Fibroblast of the conjunctiva (primary cell): ENCODE measurements at places on chromosomes 5 and 9.

GRCh38 chr5:12934722-12935121 lies 1009.8 kb downstream of the DNAH5 start:
- no peak for DNase-seq

- DNase-seq: no peak
These were observed 4.6 kb upstream of the ZNF608 start for GRCh38 chr5:124751031-124751430.

GRCh38 chr5:79936002-79936645 lies 54.9 kb downstream of the MTX3 start:
- DNase-seq: peak; percentile 43

- DNase-seq: peak; percentile 73
These were observed 196.2 kb downstream of the DTWD2 start for GRCh38 chr5:118791926-118792734.

- peak; percentile 31 for DNase-seq
These were observed 5.6 kb downstream of the MAMDC2 start for GRCh38 chr9:70049236-70049635.
